Hematopoietic multipotent progenitor cell treated with erythropoietin and hydrocortisone succinate and interleukin-3 and kit ligand, for 6 days (in vitro differentiated cells): ENCODE measurements at places on chromosomes 12 and 14.

DNA sequence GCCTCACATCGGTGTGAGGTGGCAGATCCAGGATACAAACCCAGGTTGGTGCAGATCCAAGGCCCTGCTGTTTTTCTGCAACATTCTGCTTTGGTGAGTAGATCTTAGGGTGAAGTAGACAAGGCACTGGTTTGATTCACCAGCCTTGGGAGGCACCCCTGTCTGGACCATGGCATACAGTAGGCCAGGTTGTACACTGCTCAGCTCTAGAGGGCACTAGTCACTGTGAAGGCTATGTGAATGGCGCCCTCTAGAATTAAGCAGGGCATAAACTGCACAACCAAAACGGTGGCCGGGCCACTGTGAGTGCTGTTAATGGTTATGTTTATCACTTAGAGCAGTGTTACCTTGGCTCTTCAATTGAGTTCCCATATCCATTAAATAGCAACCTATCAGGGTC, 280.6 kb upstream of the PWP1 start:
- peak; percentile 83 for DNase-seq

GRCh38 chr12:51080136-51080535, 3.3 kb downstream of the CSRNP2 start:
- no peak for DNase-seq

- DNase-seq: no peak
Measured at GRCh38 chr14:78307671-78308070, 137.5 kb downstream of the NRXN3 start.

GRCh38 chr14:96180043-96180874, 24.4 kb upstream of the BDKRB2 start:
- DNase-seq: no peak

GRCh38 chr12:51779876-51780275, 68.6 kb downstream of the FIGNL2 start:
- DNase-seq: no peak

DNA sequence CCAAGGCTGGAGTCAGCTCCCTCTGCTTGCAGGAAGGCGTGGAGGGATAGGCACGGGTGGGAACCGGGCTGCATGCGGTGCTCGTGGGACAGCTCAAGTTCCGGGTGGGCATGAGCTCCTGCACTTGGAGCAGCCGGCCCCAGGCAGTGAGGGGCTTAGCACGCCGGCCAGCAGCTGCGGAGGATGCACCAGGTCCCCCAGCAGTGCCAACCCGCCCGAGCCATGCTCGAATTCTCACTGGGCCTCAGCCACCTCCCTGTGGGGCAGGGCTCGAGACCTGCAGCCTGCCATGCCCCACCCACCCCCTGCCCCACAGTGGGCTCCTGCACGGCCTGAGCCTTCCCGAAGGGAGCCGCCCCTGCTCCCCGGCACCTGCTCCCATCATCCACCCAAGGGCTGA, 1501.8 kb downstream of the AACS start:
- DNase-seq: no peak

DNA sequence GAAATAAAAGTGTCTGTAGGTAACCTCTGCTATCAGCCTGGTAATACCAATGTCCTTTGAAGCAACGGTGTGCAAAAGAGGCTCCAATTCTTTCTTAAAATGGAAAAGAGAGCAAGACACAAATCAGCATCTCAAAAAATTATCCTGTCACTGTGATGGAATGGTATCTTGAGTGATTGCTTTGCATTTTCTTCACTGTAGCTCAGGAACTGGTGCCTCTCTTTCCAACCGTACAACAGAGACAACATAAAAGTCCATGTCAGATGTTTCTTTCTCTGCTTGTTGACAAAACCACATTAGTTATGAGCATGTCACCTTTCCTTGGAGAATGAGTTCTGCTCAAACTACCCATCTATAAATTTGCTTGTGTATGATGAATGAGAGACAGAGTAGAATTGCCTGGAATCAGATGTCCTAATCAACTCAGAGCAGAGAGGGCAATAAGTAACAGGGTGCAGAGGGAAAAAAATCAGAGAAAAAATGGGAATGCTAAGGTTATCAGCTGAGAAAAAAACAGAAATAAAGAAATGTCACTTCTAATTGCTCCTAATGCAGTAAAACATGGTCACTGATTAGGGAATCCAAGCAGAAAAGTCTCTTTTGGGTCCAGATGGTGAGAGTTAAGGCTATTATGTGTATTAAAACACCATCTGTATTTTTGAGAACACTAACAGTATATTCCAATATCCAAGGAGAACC, 465.0 kb upstream of the ATP2B1 start:
- no peak for DNase-seq

GRCh38 chr12:93846936-93847516, 169.9 kb downstream of the CRADD start:
- no peak for DNase-seq

DNA sequence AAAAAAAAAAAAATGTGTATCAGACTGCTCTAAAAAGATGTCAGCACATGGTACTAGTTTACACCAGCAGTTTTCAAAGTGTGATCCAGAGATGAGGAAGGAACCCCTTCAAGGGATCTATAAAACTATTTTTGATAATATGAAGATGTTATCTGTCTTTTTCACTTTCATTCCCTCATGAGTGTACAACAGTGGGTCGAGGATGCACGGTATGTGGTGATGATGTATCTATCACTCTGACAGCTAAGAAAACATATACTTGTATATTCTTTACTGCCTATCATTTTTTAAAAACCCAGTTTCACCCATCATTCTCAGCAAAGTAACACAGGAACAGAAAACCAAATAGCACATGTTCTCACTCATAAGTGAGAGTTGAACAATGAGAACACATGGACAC, 12.4 kb downstream of the DUSP16 start:
- no peak for DNase-seq

DNA sequence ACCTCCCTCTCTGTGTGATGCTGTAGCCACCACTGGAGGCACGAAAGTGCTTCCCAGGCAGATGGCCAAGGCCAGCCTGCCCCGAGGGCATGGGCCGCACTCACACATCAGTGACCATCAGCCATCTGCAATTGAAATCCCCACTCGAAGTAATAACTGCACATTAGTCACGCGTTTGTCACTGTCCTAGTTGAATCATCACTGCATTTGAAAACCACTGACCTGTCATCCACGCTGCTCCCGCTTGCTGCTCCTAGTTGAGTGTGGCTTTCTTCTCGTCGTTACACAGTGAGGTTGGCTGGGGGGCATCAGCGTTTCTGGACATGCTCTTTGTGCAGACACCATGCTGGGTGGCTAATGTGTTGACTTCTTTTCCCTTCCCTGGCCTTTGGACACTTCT, 176.1 kb downstream of the ADGRD1 start:
- no peak for DNase-seq

DNA sequence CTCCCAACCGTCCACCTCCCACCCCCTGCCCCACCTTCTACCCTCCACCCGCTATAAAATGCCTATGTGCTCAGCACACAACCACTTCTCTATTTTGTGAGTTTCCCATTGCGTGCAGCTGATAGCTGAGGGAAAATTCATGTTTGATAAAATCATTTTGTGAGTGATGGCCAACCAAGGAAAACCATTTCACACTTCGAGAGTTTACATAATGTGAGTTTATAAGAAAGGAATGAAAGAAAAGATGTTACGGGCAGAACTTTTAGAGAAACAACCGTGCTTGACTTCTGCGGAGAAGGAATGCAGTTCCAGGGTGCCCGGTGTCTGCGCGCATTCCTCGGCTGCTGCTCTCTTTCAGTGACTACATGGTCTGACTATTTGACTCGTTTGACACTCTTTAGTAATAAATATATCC, 140.9 kb downstream of the EFCAB11 start:
- peak; percentile 16 for DNase-seq

- DNase-seq: no peak
Measured at GRCh38 chr12:17971850-17972249, 118.1 kb downstream of the RERGL start.

GRCh38 chr12:7190268-7191055, 976 bp downstream of the PEX5 start:
- DNase-seq: peak; percentile 18

GRCh38 chr12:27575090-27575761, 51.2 kb downstream of the PPFIBP1 start:
- DNase-seq: no peak

DNA sequence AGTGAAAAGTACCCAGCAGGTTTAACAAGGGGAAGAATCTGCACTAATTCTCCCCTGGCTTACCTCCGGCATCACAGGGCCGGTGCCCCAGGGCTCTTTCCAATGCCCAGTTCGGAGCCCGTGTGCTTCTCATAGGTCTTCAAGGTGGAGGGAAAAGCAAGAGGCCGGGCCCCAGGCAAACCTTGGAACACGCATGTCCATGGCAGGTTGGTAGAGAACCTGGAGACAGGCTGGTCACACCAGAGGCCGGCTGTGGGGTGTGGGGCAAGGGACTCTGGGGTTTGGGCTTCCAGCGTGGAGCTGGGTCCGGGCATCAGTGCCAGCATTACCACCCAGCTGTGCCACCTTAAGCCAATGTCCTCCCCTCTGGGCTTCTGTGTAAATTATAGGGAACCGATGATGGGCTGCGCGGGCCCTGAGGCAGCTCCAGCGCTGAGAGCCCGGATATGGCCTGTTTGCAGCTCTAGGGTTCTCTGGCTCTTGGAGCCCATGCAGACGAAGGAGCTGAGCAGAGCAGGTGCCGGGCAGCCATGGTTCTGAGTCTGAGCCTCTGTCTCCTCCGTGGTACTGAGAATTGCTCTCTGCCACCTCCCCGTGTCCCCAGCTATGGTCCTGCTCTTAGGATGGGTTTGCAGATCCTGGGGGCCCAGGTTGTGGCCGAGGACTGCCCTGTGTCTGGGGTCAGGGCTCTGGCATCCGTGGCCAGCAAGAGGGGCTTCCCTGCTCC, 197.0 kb upstream of the C14orf180 start:
- DNase-seq: no peak

DNA sequence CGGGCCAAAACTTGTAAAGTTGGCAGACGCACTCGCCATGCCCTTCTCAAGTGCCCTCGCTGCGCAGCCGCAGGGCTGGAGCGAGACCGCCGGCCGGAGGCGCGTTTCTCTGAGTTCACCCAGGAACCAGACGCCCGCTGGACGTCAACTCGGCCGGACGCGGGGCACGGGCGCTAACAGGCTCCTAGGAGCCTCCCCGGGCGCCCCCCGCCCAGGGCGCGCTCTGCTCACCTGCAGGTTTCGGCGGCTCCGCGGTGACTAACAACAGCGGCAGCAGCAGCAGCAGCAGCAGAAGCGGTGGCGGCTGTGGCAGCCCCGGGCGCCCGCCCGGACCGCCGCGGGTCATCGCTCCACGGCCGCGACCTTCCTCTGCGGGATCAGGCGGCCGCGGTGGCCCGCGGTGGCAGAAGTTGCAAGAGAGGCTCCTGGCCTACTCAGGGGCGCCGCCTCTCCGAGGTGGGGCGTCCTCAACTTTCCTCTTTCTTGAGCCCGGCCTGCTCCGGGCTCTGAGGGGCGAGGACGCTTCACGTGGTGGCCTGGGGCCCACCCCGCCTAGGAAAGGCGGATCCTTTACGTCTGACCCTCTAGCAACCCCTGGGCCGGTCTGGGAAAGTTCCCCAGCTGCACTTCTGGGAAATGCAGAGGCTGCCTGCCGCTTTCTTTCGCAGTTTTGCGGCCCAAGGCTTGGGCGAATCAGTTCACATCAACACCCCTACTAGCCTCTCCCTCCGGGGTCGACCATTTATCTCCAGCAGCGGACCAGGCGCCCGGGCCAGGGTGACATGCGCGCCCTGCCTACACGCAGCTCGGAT, at the start of gene PLBD1:
PLBD1 (minus strand) TSS at position 533 of the 812 bp plus-strand sequence; CDS start at position 346, 187 bp downstream.
- DNase-seq: peak; percentile 9

DNA sequence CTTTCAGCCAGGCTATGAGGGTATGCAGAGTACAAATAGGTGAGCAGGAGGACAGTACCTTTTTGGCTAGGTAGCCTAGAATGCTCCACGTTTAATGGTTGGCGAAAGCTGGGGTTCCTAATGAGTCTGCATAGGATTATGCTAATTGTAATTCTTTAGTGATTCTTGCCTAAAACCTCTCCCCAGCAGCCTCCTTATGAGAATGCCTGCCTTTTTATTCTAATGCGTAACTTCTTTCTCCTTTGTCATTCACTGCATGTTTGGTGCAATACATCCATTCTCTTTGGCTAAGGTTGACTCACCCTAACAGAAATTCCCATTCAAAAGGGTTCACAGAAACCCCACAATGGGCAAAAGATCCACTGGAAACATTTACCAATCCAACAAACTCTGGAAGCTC, 752.2 kb downstream of the FSCB start:
- no peak for DNase-seq

GRCh38 chr14:91324606-91325575, 80.4 kb upstream of the GPR68 start:
- DNase-seq: no peak

GRCh38 chr12:100213016-100213891, 12.6 kb downstream of the ACTR6 start:
- no peak for DNase-seq

GRCh38 chr12:992647-993046, 1.6 kb downstream of the ERC1 start:
- DNase-seq: peak; percentile 22

GRCh38 chr14:50148799-50149198, 32.4 kb upstream of the VCPKMT start:
- DNase-seq: no peak

DNA sequence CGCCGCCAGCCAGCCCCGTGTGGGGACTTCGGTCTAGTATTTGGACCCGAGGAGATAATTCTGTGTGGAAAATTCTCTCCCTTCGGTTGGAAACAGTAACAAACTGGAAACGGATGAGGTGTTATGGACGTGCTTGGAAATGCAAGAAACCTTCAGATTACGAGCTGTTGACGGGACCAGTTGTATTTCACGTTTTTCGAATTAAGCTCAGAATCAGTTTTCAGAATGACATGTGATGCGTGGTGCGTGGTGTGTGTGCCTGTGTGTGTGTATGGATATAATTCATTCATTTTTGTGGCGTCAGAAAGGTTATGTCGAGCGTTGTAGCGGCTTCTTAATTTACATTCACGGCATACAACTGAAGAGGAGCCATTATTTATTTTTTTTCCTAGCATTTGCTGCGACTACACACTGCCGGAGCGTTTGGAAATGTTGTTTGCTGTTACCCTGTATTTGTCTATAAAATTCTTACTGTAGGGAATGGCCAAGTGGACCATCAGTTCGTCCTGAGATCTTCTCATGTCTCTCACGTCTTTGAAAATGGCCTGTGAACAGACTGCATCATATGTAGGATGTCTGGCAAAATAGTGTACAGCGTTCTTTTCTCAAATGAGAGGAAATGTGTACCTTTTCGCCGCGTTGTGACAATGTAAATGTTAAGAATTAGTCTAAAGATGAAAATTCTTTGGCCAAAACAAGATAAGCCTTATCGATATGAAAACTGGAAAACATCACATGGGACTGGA, 1.3 kb downstream of the TRAF3 start:
- DNase-seq: peak; percentile 57

DNA sequence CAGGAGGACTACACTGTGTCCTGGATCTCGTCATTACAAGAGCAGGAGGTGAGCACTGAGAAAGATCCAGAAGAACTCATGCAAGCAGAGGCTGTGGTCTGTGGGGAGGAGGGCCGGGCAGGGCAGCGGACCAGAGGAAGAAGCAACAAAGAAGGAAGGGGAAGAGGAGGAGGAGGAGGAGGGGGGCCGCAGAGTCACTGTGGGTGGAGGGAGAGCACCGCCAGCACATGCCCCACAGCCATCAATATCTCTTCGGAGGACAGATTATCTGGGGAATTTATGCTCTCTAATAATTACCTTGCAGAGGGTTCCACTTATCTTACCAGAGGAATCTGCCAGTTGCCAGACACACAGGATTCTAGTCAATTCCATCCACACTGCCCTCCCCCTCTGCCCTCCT, 105.6 kb downstream of the DPF3 start:
- DNase-seq: no peak

GRCh38 chr12:79522989-79523386, 167.8 kb downstream of the PAWR start:
- no peak for DNase-seq

GRCh38 chr12:19886065-19886464, 446.8 kb downstream of the AEBP2 start:
- DNase-seq: no peak
